Activated T-cell treated with anti-CD3 and anti-CD28 coated beads, Interleukin-2, amount 50 U/mL, for 48 hours (primary cell): ENCODE measurements at places on chromosomes 16 and 17.

GRCh38 chr17:18314059-18314730, 599 bp downstream of the TOP3A start:
- peak; percentile 35 for DNase-seq

- DNase-seq = no peak
Measured at GRCh38 chr16:67934306-67935100, 2.1 kb downstream of the PSMB10 start.

GRCh38 chr17:17093764-17094163, 51.5 kb downstream of the MPRIP start:
- no peak for DNase-seq

DNA sequence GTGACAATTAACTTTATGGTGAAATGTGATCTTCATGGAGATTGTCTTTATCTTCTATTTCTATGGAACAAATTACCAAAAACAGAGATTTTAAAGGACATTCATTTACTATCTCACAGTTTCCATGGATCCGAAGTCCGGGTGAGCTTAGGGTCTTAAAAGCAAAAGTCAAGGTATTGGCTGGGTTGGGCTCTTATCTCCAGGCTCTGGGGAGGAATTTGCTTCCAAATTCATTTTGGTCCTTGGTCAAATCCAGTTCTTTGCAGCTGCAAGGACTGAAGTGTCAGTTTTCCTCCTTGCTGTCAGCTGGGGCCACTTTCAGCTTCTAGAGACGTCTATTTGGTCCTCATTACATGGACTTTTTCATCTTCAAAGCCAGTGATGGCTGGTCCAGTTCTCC, 395.8 kb upstream of the MAF start:
- DNase-seq = no peak

DNA sequence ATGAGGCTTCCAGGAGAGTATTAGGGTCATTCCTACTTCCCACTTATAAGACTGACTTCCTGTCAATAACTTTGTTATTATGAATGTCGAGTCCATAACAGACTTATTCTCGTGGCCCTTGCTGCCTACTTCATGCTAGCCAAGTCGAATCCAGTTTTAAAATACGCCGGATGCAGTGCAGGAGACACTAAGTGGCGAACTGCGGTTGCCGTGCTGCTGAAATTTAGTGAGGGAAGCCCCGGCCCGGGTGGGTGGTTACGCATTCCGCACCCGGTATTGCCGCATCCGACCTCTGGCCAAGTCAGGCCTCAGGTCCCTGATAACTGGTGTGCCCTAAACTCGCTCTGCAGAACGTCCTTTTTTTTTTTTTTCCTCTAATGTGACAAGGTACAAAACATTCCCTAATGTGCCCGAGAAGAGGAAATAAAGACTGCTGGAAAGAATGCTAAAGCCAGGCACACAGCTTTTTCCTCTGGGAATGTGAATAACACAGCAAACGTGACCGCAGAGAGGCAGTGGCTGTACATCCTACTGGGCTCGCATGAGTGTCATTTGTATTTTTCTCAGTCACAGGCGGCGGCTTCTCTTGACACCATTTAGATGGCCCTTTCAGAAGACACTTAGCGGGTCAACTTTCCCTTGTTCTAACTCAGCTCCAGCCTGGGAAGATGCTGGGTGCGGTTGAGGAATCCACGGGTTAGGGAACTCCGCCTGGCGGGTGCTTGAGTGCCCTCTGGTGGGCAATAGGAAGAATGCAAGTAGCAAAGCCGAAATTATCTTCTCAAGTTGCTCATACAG, 7.1 kb upstream of the AKTIP start:
- peak; percentile 60 for DNase-seq

DNA sequence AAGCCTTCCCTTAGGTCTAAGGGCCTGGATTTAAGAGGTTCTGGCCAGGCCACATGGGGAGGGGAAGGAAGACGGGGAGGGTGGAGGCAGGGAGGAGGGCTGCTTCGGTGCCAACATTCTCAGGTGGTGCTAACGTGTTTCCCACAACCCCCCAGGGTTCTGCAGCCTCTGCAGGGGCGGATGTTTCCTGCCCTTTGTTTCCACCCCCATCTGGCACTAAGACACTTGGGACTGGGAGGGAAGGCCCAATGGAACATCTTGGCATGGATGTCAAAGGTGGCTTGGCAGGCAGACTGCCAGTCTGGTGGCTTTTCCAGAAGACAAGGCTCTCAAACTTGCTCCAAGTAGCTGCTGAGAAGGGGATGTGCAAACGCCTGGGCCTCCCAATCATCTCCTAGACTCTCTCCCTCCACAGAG, 12.7 kb downstream of the HIC1 start:
- no peak for DNase-seq

DNA sequence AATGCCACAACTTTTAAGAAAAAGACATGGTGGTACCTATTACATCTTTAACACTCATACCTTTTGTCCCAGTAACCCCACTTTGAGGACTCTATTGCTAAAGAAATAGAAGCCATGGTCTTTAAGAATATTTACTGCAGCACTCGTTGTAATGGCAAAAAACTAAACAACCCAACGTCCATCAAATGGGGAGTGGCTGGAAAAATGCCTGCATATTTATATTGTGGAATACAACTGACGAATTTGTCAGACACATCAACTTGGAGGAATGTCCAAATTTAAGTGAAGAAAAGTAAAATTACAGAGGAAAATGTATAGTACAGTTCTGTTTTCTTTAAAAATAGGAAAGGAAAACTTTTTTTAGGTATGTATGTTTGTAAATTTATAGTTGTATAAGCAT, 47.8 kb downstream of the STX8 start:
- no peak for DNase-seq

DNA sequence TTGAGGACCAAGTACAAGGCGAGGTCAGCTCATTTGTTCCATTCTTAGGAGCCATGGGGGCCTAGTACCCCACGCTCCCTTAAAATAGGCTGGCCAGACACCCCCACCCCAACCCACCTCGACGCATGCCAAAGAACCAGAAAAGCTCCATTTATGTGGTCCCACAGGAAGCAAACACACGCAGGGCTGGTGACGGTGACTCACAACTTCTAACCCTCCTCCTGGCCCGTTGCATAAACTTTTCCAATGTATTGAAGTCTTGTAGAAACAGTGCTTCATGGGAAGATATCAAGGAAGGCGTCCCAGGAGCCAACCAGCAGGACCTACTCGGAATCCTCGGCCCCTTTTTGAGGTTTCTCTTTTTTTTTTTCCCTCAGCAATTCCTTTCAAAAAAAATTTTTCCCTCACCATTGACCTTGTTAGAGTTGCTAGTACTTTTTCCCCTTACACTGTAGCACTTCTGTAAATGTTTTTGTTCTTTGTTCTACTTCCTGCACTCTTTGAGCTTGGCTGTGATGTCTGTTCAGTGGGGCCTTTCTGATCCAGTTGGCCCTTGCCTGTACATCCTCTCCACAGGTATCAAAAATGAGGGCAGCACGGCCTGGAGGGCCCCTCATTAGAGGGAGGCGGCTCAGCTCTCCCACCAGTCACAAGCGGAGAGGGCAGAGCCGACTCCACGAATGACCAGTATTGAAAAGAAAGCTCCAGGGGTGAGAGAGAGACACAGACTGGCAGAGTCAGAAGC, 208.3 kb downstream of the RGS9 start:
- peak; percentile 36 for DNase-seq

DNA sequence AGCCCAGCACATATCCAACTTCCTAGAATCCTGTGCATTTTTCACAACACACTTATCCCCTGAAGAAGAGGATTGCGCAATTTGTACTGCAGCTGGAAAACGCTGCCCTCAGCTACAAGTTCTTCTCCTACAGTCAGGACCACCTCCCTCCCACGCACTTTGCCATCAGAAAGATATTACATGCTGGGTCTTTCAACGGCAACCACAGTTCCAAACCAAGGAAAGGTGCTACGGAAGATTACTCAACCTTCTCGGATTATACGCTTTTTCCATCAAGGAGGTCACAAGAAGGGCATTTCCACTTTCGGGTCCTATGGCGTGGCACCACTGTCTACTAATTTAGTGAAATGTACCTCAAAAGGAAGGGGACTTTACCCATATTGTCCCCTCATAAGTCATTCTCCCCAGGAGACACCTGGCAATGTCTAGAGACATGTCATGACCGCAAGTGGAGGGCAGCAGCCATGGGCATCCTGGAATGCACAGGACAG, 35.2 kb downstream of the USP7 start:
- DNase-seq = peak; percentile 57

DNA sequence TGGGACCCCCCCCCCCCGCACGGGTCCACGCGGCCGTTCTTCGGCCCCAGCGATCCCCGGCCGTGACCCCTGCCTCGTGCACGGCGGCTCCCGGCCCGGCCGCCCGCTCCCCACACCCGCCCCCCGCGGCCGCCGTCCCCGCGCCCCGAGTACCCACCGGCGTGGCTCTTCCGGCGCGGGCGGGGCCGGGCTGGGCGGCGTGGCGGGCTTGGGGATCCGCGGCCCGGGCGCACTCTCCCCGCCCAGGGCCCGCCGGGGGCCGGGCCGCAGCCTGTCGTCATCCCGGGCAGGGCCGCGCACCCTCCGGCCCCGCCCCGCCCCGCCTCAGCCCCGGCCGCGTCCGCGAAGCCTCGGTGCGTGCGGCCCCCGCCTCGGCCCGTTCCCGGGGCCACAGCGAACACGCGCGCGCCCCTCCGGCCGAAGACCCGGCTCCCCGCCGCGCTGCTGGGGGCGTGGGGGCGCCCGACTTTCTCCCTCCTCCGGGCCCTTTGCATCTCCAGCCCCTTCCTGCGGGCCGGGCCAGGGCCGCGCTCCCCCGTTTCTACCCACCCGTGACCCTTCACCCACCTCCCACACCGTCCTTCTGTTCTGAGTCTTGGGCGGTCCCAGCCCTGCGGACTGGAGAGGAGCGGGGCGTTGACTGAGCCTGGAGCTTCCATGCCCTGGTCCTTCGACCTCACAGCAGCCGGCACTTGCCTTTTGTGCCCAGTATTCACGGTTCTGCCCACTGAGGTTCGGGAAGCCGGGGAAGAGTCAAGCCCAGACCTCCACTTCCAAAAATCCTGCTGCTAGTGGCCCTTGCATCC, 840 bp downstream of the MYO1C start:
- DNase-seq = peak; percentile 72

DNA sequence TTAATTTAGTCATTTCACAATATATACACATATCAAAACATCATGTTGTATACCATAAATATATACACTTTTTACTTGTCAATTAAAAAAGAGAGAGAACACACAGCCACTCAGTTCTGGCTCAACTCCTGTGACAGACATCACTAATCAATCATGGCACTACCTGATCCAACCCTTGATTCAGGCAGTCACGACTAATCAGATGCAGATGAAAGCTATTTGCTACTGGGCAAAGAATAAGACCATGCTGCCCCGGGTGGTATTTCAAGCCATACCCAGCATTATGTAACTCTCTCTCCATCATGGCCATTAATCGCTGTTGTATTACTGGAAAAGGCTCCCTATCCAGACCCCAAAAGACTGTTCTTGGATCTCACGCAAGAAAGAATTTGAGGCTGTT, 345.7 kb downstream of the HAPSTR1 start:
- DNase-seq = no peak

GRCh38 chr17:75153780-75154194, 525 bp downstream of the JPT1 start:
- DNase-seq = peak; percentile 54

DNA sequence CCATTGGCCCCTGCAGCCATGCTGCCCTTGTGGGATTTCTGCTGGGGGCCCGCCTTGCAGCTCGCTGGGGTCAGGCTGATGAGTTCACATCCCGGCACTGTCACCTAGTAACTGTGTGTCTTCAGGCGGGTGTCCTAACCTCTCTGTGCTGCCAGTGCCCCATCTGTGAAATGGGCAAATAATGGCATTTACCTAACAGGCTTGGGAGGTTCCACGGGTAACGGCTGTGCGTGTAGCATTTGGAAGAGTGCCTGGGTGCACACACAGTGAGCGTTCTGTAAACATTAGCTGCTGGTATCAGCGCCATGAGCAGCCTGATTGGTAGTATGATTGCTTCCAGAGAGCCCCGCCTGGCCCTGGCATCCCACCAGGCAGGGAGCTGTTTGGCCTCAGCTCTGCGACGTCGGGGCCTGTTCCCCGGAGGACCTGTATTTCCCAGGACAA, 167.3 kb upstream of the GSE1 start:
- DNase-seq = no peak

DNA sequence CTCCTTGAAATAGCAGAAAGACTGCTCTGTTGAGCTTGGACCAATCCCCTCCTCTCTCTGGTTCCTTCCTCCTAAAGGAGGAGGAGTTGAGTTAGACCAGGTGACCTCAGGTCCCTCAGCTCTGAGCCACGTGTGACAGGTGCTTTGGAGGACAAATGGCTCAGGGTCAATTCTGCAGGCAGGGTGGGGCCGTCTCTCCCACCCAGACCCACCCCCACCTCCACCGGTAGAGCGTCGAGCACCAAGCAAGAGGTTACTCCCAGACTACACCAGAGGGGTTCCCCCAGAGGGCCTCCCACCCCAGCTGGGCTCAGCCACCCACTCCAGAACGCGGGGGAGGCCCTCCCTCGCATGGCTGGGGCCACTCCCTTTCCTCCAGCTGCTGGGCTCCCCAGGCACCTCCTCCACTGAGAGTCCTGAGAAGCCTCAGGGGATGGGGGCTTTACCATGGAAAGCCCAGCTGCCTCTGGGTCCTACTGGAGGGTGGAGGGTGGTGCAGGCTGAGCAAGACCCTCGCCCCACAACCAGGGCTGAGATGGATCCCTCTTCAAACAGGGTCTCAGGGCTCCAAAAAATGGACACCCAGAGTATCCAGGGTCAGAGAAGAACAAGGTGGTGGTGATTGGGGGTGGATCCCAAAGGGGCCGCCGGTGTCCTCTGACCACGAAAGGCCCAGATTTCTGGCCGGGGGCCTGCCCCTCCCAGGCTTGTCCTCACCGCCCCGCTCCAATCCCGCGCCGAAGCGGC, 7.6 kb downstream of the MYO1C start:
- DNase-seq = peak; percentile 59

- DNase-seq = no peak
Measured at GRCh38 chr17:33942414-33942813, 312.7 kb upstream of the CCL2 start.

- DNase-seq = no peak
Measured at GRCh38 chr17:6669479-6670212, 18.1 kb downstream of the C17orf100 start.

- no peak for DNase-seq
Measured at GRCh38 chr17:60087882-60088669, 9.4 kb upstream of the HEATR6 start.

DNA sequence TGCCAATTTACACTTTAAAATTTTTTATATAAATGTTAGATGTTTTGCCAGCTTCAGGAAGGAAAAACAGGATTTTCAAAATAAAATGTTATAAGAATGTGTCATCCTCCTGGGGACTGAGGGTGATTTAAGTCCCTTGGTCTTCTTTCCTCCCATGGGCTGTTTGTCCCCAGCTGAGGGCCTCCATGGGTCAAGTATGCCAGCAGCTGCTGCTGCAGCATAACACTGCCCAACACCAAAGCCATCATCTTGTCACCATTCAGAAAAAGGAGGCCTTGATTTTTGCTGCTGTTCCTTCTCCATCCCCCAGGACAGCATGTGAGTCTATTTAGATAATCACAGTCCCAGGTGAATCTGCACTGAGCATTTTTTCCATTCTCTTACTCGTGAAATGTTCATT, 188.5 kb downstream of the LGALS9B start:
- no peak for DNase-seq

DNA sequence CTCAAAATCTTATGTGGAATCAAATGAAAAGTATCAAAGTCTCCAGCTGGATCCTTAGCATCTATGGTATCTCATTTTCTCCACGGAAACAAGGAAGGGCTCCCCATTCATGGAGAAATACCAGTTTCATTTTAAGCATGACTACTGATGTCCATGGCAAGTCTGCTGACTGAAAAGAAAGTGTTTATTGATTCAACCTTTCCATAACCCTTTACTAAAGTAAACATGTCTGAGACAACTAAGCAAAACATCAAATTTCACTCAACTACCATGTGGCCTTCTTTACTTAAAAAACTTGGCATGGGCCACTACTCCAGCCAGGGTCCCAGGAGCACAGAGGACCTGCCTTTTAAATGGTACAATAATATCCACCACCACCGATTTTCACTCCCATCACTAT, 928.0 kb upstream of the SOX9 start:
- no peak for DNase-seq
